ENCODE measurements at places on chromosomes 5 and 9. TPM values are rescaled to one million over a fixed set of nuclear protein-coding genes. Genes with fewer than 3 reads are reported as not detected.

Gene ADGRV1
- 18.2 TPM for total RNA-seq

GRCh38 chr5:150584556-150585335, 55.7 kb upstream of the SYNPO start:
- H3K4me3 ChIP-seq = no peak overlapping the region
- DNase-seq = no peak
- peaks cover 9% of the 10 kb centered on the region for H3K27me3 ChIP-seq
- no peaks in the 10 kb centered on the region for H3K36me3 ChIP-seq

Gene TRPM6
- total RNA-seq = 1.7 TPM

Gene PARP8
- total RNA-seq = 11.3 TPM

Gene HMCN2
- 9.3 TPM for total RNA-seq

Gene IFNE
- not detected for total RNA-seq

Gene NTNG2
- total RNA-seq = 43.7 TPM

DNA sequence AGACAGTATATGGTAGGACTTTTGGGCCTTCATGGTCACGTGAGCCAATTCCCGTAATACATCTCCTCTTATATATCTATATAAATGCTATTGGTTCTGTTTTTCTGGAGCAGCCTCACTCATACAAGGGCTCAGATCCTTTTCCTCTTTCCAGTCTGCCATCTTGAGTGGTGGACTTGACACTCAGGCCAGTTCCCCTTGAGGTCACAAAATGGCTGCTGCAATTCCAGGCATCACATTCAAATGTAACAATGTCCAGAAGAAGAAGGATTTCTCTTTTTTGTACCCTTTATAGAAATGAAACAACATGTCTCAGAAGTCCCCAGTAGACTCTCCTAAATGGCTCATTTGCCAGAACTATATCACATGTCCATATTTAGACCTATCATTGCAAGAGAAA, 4.5 kb downstream of the GPR150 start:
- H3K27me3 ChIP-seq = peaks cover 10% of the 10 kb centered on the region
- H3K4me1 ChIP-seq = peaks cover 9% of the 10 kb centered on the region
- H3K4me3 ChIP-seq = no peak overlapping the region
- H3K36me3 ChIP-seq = no peaks in the 10 kb centered on the region
- DNase-seq = no peak

DNA sequence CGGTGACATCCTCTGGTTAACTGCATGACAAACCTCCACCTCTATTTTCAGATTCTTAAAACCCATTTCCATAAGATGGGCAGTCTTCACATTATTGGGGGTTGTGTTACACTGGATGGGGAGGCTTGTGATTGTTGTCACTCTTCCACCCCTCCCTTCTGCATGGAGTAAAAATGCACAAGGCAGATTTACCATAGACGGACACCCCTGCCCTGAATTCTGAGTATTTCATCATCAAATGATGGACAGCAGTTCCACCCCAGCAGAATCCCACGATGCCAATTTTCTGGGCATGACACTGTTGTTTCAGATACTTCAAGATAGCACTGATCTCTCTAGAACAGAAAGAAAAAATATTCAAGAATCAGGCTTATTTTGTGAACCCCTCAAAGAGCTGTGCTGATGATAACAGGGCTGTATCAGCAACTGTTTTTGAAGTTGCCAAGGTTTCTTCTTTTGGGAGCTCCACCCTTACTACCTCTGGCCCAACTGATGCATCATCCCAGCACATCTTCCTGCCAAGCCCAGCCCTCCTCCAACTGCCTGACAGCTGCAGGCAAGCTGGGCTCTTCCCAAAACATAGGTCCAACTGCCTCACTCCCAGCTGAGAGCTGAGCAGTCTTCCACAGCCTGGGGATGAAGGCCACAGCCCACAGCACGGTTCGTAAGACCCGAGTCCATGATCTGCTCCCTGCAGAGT, 21.4 kb downstream of the CMBL start:
- H3K27ac ChIP-seq = no peak overlapping the region
- DNase-seq = no peak
- no peaks in the 10 kb centered on the region for H3K4me1 ChIP-seq
- peaks cover 4% of the 10 kb centered on the region for H3K36me3 ChIP-seq

GRCh38 chr9:1941989-1942388, 73.2 kb upstream of the SMARCA2 start:
- H3K27ac ChIP-seq = no peak overlapping the region
- no peak for DNase-seq
- no peaks in the 10 kb centered on the region for H3K27me3 ChIP-seq
- no peak overlapping the region for H3K4me3 ChIP-seq
- peaks cover 5% of the 10 kb centered on the region for H3K36me3 ChIP-seq

GRCh38 chr9:98538626-98539031, 170.1 kb downstream of the GABBR2 start:
- H3K36me3 ChIP-seq = peaks cover under 1% of the 10 kb centered on the region
- peaks cover 3% of the 10 kb centered on the region for H3K4me1 ChIP-seq
- H3K27ac ChIP-seq = no peak overlapping the region
- H3K4me3 ChIP-seq = no peak overlapping the region
- DNase-seq = no peak

DNA sequence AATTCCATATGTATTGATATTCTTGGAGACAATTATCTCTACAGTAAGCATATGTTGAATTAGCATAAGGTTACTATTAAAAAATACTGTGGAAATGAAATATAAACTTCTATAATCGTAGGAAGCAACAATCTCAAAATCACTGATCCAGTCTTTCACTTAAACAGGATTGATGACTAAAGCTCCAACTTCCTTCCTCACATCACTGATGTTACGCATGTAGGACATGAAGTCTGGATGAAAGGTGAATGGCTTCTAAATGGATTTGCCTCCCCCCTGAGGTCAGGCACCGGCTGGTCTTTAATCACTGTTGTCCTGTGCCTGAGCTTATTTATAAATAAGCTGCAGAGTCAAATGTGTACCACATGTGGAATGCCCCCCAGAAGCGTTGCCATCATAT, 157.1 kb upstream of the NFIB start:
- H3K27ac ChIP-seq = no peak overlapping the region
- H3K4me3 ChIP-seq = no peak overlapping the region
- H3K36me3 ChIP-seq = peaks cover 5% of the 10 kb centered on the region
- no peaks in the 10 kb centered on the region for H3K27me3 ChIP-seq
- DNase-seq = no peak

Gene TMEM252
- not detected for total RNA-seq

GRCh38 chr5:17213938-17214337, 3.5 kb upstream of the BASP1 start:
- DNase-seq = no peak
- H3K4me3 ChIP-seq = peak overlapping the region; percentile 98
- peaks cover 12% of the 10 kb centered on the region for H3K36me3 ChIP-seq
- H3K27me3 ChIP-seq = peaks cover 20% of the 10 kb centered on the region

Gene SPINK7
- total RNA-seq = not detected

DNA sequence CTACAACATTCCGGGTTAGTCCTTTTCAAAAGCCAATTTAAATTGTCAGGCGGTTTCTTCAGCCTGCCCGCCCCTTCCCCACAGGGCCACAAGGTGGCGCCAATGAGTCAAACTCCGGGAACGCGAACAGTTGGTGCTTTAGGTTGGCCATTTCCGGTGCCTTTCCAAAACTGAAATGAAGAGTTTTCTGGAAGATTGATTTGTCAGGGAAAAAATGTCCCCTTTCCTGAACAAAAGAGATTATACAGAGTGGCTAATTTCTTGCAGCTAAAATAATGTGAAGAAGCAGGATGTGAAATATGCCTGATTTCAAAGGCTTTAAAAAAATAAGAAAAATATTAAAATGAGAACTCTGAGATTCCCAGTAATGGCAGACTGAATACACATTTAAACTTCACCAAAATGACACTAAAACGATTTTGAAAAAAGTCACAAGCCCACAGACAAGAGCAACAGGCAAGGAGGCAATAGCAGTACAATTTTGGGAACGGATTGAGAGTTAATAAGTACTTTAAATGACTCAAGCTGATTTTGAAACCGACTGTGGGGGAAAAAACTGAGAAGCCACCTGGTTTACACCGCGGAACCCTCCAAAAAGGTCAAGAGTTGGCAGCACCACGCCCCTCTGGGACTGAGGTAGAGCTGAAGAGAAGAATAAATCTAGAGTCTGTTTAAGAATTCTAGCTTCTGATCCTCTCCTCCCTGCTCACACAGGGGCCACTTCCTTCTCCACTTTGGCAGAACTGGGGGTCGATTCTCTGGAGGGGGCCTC, 45.7 kb downstream of the SLC46A2 start:
- peaks cover 2% of the 10 kb centered on the region for H3K4me1 ChIP-seq
- no peak overlapping the region for H3K27ac ChIP-seq
- H3K4me3 ChIP-seq = no peak overlapping the region

GRCh38 chr5:96933764-96934707, 1.8 kb upstream of the LNPEP start:
- no peak for DNase-seq
- H3K27ac ChIP-seq = peak overlapping the region; percentile 99
- H3K36me3 ChIP-seq = no peaks in the 10 kb centered on the region
- peaks cover 26% of the 10 kb centered on the region for H3K4me1 ChIP-seq
- peaks cover 13% of the 10 kb centered on the region for H3K27me3 ChIP-seq

DNA sequence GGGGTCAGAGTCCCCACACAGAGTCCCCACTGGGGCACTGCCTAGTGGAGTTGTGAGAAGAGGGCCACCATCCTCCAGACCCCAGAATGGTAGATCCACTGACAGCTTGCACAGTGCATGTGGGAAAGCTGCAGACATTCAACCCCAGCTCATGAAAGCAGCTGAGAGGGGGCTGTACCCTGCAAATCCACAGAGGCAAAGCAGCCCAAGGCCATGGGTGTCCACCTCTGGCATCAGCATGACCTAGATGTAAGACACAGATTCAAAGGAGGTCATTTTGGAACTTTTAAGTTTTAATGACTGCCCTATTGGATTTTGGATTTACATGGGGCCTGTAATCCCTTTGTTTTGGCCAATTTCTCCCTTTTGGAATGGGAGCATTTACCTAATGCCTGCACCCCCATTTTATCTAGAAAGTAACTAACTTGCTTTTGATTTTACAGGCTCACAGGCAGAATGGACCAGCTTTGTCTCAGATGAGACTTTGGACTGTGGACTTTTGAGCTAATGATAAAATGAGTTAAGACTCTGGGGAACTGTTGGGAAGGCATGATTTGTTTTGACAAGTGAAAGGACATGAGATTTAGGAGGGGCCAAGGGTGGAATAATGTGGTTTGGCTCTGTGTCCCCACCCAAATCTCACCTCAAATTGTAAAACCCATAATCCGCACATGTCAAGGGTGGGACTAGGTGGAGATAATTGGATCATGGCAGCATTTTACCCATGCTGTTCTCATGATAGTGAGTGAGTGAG, 56.3 kb upstream of the ITGA1 start:
- no peaks in the 10 kb centered on the region for H3K36me3 ChIP-seq
- H3K4me3 ChIP-seq = no peak overlapping the region
- DNase-seq = no peak
- no peak overlapping the region for H3K27ac ChIP-seq
- no peaks in the 10 kb centered on the region for H3K4me1 ChIP-seq

Gene PCDHB3
- 36.9 TPM for total RNA-seq

DNA sequence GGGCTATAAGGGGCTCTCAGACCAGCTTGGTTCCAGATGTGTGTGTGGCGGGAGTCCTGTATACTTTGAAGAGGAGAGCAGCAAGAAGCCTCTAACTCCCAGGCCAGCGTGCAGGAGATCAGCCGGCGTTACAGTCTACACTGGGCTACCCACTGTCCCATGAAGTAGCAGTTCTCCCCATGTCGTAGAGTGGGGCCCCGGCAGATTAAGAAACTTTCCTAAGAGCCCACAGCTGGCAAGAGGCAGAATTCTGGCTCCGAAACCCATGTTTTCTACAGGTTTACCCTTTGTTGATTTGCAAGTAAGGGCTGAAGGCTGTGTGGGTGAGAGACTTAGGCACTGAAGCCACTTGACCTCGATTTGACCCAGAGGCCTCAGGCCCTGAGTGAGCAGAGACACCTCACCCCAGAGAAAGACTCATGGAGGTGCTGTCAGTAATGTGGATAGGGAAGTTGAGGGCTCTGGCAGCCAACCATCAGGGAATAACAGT, 881 bp upstream of the B4GALT1 start:
- H3K4me3 ChIP-seq = peak overlapping the region; percentile 82
- peaks cover 9% of the 10 kb centered on the region for H3K27me3 ChIP-seq
- peaks cover 21% of the 10 kb centered on the region for H3K4me1 ChIP-seq
- DNase-seq = no peak
- no peak overlapping the region for H3K27ac ChIP-seq
